T-helper 2 cell (primary cell): ENCODE measurements at places on chromosomes 7 and 10.
A peak's percentile ranks its signal among the peaks of the same experiment; 100 is the strongest.

- no peak for DNase-seq
Observed at GRCh38 chr7:39637400-39637799, 14.0 kb downstream of the RALA start.

GRCh38 chr7:45052011-45052410 is 36.8 kb downstream of the NACAD start:
- no peak for DNase-seq

- no peak for DNase-seq
Observed at GRCh38 chr7:66466081-66466600, 162.5 kb upstream of the KCTD7 start.

DNA sequence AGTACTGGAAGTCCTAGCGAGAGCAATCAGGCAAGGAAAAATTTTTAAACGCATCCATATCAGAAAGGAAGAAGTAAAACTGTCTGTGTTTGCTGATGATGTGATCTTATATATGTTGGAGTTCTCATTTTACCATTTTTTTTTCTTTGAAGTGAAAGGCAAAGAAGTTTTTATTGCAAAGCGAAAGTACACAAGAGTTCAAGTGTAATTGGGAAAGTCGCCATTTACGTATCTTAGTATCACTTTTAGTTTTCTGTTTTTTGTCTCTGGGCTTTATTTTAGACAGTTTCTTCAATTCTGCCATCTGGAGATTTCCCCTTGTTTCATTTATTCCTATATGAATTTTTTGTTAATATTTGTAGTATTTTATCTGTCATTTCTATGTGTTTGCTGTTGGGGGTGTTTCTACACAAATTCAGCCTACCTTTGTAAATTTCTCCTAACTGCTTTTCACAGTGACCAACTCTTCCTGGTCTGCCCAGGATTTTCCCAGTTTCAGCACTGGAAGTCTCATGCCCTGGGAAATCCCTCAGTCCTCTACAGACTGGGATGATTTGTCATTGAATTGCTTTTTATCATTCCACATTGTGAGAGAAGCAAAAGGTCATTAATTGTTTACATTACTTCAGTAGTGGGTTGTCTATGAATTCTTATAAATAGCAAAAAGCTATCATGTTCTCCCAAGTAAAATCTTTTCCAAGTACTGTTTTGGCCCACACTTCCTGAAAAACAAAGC is 23.2 kb downstream of the BET1 start:
- DNase-seq = no peak

GRCh38 chr10:44854693-44855350 is 56.3 kb upstream of the TMEM72 start:
- DNase-seq = no peak

DNA sequence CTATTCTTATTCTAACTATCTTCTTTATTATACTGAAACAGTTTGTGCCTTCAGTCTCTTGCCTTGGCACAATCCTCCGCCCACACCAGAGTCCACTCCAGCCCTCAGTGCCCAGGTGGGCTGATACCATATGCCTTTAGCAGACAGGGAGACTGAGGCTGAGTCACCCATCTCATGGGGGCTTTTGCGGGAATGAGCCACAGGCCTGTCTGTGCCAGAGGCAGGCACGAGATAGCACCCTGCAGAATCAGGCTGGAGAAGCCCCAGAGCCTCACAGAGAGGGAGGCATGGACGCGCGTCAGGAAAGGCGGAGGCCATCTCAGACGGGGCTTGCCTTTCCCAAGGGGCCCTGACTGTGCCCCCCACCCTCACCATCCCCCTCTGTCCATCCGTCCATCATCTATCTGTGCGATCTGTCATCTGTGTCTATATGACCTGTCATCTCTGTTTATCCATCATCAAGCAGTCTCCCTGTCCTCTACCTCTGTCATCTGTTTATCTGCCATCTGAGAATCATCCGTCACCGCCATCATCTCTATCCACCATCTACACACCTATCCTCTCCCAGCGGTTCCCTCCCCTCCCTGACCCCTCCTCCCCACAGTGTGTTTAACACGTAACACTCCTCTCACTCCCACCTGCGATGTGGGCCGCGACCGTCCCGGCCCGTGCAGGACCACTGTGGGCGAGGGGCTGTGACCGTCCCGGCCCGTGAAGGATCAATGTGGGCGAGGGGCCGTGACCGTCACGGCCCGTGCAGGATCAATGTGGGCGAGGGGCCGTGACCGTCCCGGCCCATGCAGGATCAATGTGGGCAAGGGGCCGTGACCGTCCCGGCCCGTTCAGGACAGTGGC is 7.3 kb upstream of the ADAP1 start:
- no peak for DNase-seq

DNA sequence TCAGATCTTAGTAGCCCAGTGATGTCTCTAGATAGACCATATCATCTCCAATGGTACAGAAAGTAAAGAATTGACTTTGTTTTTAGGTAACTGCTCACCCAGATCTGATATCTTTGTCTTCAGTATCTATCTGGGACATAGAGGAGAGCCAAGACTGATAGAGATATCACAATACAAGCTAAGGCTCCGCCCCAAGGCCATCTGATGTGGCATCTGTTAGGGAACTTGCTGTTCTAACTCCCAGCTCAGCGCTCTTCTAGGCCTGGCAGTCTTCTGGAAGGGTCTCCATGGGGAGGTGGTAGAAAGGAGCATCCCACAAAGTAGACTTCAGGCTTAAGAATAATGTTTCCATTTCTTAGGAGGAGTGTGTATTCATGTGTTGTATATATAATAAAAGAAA is 88.4 kb upstream of the SAMD8 start:
- DNase-seq = no peak

DNA sequence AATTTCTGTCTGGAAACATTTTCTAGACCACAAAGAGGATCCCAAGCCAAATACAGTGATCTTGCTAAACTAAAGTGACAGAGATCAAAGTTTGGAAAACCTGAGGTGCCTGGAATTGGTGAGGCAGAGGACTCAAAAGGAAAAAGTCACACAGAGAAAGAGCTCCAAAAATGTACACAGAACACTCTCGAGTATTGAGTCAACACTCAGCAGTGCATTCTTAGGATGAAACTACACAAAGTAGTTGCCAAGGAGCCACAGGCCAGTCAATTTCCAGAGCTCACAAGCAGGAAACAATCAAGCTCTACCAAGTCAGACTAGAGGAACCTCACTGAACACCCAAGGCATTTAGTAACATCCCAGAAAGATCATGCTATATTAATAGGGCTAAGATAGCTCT is 61.3 kb downstream of the MICU1 start:
- peak; percentile 55 for DNase-seq

DNA sequence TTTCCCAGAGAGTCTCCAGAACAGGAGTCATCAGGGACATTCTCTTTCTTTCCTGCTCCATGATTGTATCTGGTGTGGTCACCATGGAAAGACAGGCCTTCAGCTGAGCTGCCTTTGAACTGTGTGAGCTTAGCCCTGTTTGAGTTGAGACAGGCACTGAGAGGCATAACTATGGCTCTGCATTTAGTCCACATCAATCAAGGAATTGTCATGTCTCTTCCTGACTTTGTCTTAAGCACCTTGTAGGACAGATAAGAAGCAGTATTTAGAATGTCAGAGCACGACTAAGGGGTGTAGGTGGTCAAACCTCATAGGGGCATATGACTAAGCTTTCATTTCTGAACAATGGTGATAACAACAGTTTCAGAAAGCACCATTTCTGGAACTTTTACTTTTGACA is 53.5 kb downstream of the EPDR1 start:
- DNase-seq = no peak

DNA sequence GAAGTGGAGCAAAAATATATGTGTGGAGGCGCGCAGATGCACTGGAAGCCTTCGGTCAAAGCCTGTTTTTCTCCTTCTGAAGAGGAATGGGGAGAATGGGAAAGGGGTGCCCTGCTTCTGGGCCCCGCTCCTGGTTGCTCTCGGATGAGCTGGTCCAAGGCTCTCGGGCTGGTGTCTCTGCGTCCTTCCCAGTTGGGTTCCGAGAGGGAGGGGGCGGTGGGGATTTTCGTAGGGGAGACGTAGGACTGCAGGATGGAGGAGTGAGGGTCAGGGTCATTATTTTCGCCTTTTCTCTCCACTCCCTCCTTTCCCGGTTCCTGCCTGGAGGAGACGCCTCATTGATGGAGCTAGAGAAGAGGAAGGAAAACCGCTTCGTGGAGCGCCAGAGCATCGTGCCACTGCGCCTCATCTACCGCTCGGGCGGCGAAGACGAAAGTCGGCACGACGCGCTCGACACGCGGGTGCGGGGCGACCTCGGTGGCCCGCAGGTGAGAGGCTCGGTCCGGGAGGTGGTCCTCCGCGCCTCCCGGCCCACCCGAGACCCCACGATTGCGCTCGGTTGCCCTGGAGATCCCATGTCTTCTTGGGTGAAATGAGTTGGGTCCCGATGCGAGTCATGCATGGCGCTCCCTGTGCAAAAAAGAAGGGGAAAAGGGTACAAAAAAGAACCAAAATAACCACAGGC is 790 bp downstream of the ADAM22 start:
- DNase-seq = no peak

GRCh38 chr7:18345641-18346234 is 149.8 kb upstream of the HDAC9 start:
- DNase-seq = no peak

DNA sequence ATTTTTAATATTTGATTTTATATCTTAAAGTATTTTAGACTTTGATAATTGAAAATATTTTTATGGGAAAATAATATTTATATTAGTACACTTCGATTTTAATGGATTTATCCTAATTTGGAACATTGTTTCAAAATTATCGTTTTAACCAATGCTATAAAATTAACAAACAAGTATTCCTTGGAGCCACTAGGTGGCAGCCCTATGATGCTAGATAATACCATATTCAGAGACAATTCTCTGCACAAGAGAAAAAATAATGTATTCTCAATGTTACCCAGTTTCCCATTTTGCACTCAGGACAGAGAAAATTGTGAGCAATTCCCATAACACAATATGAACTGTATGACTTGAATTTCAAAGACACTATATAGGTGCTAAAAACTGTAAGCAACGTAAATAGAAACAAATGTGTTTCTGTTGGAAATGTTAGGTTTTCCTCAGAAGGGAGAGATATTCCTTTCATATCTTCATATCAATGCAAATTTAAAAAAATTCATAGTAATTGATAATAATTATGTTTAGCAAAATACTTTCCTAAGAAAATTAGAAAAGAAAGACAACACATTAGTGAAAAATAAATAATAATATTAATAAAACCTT is 237.8 kb downstream of the SEMA3E start:
- no peak for DNase-seq

DNA sequence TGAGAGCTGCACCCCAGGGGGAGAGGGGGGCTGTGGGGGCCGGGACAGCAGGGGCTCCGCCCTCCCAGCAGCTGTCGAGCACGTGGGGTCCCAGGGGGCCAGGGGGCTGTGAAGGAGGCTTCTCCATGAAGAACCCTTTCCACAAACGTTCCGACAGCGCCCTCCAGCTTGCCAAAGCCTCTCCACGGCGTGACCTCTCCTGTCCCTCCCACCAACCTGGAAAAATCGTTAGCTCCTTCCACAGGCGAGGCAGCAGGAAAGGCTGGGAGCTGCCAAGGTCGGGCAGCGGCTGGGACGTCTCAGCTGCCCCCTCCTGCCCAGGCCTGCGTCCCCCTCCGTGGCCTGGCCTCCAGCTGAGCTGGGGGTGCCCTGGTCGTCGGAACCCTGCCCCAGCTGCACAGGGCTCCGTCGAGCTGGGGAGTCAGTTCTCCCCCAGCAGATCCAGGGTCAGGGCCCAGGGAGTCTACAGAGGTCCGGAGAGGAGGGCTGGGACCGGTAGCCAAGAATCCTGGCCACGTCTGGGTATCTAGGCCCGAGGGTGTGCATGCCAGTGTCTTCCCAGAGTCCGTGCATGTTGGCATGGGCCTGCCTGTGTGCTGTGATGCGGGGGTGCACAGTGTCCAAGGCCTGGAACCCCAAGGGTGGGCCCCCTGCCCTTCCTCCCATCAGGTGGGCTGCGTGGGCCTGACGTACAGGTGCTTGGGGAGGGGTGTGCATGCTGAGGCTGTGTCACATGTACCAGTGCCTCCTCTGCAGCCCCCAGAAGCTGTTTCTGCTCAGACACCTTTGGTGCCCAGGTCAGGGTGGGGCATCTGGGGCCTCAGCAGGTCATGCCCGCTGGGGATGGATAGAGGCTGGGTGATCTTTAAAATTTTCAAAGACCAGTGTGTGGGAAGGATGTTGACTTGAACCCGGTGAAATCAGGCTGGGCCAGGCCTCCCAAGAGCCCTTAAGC is 66.5 kb downstream of the UNCX start:
- DNase-seq = no peak

DNA sequence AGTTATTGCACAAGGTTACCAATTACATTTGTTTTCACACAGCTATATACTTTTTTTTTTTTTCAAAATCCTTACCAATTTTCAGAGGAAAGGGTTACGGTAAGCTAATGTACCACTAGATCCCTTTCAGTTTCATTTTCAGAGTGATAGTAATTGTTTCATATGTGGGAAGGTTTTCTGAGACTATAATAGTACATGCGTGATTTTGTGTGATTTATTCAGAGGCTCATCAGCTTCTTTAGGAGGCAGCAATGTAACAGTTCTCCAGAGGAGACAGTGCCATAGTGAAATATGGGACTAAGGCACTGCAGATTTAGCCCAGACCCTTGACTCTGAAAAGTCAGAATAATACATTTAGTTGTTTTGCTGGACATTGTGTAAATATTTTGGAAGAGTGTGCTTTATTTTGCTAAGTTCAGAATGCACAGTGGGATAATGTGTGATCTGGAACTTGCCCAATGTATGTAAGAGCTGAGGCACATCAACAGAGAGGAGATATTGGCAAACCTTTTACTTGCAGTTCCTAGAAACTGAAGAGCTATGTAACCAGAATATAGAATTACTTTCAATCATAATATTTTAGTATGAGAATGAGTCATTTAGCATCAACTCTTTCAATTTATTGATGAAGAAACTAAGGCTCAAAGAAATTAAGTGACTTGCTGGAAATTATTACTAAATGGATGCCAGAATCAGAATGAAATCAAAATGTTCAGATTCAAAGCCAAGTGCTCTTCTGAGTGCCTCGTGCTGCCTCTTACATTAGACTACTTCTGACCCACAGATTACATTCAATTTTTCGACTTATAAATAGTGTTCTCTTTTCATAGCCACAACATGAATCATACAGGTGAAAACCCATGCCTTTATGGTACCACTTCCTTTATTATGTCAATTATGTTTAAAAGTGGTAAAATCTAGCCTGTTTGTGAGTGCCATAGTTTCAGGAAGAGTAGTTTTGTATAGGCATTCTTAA is 207.7 kb upstream of the TEX47 start:
- no peak for DNase-seq
